Fibroblast of the aortic adventitia (primary cell): ENCODE measurements at places on chromosomes 5 and 9. TPM values are rescaled to one million over a fixed set of nuclear protein-coding genes. Genes with fewer than 3 reads are reported as not detected.

Gene ADGRD2
- not detected in 2 replicates for total RNA-seq

Gene ZNF483
- 2.6 and 8.8 TPM in 2 replicates for total RNA-seq

Gene AGTPBP1
- 20.3 and 30.8 TPM in 2 replicates for total RNA-seq

Gene CRAT
- total RNA-seq, result 21.3 and 66.0 TPM in 2 replicates

Gene LCN1
- not detected in 2 replicates for total RNA-seq

GRCh38 chr9:70411121-70411929 lies 3.1 kb downstream of the KLF9 start:
- peak; percentile 87 for DNase-seq

GRCh38 chr5:78345485-78345884 lies 14.9 kb upstream of the SCAMP1 start:
- DNase-seq, result peak; percentile 45

- peak; percentile 40 for DNase-seq
Measured at GRCh38 chr9:137445930-137446431, 4.8 kb upstream of the ENTPD8 start.
